Sciatic nerve (tissue), 2 donors: ENCODE measurements at places on chromosomes 11 and 22. TPM values are rescaled to one million over a fixed set of nuclear protein-coding genes. Genes with fewer than 3 reads are reported as not detected.

DNA sequence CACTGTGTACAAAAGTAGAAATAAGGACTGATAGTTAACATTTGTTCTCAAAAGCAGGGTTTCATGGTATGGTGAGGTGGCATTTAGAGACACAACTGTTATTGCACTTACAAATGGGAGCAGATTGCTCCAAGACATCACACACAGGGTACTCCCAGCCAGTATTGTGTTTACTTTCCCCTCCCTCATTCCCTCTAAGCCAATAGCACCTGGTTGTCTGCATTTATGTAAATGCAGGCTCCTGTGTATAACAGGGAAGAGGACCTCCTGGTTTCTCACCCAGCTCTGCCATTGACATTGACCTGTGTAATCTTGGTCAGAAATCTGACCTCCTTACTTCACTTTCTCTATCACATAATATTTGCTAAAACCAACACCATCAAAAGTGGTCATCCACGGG, 154.4 kb downstream of the NAV2 start:
- no peak for DNase-seq

DNA sequence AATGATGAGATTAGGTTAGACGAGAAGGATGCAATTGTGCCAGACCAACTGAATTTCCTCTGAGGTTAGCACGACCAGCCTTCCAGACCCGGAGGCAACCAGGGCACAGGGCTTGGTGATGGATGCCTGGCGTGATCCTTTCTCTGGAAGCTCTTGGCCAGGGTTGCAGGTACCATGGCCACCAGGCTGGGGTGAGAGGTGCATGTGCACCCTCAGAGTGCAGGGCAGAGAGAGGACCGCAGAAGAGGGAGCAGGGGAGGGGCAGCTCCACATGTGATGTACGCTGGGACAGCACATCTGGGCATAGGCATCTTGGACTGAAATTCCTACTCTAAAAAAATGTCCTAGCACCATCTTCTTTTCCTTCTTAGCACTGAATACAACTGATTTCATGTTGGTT, 10.9 kb downstream of the KCNJ1 start:
- no peak for DNase-seq

DNA sequence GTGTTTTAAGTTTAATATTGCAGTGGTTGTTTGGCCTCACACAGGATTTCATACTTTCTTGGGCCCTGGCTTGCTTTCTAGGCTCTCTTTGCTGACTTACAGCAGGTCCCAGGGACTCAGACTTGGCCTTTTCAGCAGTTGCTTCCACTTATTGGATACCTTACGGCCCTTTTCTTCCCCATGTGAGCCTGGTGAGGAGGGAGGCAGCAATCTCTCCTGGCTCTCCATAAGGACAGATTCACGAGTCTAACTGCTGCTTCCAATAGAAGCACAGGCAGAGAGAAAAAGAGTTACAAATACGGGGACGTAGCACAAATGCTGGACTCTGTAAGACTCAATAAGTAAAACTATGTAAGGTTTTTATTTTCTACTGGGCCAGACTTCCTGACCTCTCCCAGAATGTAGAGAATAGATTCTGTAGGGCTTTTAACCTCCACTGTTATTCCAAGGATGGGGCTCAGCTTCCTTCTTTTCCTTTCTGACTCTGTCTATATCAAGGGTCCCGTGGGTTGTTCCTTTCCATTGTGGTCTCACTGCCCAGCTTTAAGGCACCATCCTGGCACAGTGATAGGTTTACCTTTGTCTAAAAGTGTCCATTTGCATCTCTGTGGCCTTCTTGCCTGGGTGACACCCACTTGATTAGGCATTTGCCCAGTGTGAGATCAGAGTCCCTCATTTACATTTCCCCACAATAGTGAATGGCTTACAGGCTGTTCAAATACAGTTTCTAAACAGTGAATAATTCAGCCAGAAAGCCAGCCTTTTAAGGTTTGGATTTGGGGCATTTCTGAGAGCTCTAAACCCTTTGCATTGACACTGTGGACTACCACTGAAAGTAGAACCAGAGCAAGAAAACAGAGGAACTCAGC, 92.8 kb downstream of the RASSF10 start:
- no peak for DNase-seq

DNA sequence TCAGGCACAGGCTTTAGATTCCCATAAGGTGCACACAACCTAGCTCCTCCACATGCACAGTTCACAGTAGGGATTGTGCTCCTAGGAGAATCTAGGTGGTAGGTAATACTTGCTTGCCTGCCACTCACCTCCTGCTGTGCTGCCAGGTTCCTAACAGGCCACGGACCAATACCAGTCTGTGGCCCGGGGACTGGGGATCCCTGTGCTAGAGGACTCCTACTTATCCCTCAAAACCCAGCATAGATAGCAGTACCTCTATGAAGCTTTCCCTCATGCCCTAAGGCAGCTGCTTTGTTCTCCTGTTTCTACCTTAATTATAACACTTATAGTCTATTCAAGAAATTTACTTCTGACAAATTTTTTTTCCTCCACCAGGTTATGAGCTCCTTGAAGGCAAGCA, 36.7 kb downstream of the ARHGAP20 start:
- no peak for DNase-seq

GRCh38 chr11:117805045-117805444, 8.0 kb upstream of the DSCAML1 start:
- no peak for DNase-seq

- no peak for DNase-seq
These were observed 226.2 kb downstream of the TMEM135 start for GRCh38 chr11:87263979-87264378.

Gene MMP27
- not detected for total RNA-seq

Gene BATF2
- total RNA-seq = 2.9 TPM

Gene TRPT1
- total RNA-seq = 20.6 TPM

Gene OR4D11
- total RNA-seq = not detected

Gene ESAM
- 61.0 TPM for total RNA-seq

Gene RNH1
- 134 TPM for total RNA-seq
